NAMALWA (cell line): ENCODE measurements at places on chromosomes 16 and 17.

GRCh38 chr17:4971826-4972225 is 4.2 kb upstream of the SPAG7 start:
- DNase-seq, result no peak

DNA sequence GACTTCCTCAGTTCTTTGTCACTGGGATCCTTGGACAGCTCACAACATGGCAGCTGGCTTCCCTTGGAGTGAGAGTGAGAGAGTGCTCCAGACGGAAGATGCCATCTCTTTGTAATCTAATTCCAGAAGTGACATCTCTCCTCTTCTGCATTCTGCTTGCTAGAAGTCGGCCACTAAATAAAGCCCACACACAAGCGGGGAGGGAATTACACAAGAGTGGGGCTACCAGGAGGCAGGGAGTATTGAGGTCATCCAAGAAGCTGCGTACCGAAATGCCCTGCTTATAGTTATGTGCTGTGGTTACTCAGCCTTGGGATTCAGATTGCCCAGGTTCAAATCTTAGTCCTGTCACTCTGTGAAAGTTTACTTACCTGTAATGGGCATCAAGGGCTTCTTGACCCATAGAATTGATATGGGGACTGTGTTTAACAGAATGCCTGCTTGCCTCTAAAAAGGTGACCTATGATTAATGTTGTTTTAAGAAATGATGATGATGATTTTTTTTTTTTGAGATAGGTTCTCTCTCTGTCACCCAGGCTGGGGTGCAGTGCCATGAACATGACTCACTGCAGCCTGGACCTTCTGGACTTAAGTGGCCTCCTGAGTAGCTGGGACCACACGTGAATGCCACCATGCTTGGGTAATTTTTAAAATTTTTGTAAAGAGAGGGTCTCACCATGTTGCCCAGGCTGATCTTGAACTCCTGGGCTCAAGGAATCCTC is 120.9 kb upstream of the HS3ST2 start:
- no peak for DNase-seq

DNA sequence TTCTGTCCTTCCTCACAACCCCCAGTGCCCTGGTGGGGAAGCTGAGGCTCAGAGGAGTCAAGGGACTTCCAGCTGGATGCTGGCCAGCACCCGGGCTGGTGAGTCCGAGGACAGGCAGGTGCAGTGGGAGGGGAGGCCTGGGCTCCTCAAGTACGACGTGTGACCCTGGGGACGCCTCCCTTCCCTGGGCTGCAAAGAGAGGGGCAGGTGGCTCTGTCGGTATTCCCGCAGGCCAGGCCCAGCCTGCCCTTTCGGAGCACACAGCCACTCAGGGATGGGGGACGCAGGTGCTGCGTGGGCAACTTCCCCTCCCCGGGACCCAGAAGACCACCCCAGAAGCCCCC is 33.1 kb upstream of the PVALEF start:
- DNase-seq, result no peak

DNA sequence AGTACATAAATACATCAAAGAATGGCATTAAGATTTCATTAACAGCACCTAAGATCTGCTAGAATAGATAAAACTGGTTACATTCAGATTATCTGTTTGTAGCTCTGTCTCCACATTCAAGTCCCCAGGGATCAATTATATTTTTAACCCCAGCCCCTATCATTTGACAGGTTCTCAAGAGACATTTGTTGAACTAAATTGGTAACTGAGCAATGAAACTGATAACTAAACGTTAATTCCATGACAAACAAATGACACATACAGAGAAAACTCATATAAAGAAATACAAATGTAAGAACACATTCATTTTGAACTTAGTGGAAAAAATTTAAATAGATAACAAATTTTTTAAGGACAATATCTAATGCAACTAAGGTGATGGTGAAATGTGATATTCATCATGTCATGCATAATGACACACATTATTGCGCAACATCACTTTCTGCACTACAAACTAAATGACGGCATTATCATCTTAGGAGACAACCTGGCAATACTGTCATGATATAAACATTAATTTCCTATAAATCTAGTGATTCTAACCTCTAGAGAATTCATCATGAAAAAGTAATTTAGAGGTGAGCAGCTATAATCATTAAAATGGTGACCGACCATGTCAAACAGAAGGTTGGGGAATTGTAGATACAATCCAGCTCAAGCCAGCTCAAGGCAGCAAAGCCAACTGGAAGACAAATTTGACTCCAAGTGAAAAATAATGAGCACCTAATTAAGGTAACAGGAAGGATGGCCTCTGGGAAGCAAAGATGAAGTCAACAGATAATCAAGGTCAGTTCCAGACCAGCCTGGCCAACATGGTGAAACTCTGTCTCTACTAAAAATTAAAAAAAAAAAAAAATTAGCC is 9.5 kb downstream of the ARHGAP17 start:
- no peak for DNase-seq

DNA sequence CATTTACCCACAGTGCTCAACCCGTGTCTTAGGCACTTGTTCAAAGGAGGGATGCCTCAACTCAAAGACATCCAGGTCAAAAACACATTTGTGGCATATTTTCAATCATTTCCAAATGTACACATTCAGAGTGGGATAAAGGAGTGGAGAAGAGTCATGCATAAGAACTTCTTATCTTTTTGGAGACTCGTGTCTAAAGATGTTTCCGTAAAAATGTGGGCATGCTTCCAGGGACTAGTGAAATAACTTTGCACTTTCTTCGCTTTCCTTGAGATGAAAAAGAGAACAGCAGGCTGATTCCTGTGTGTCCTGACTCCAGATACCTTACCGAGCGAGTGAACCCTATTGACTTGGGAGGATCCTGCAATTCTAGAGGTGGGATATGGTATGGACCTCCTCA is 256.6 kb upstream of the KCNJ16 start:
- DNase-seq, result no peak

DNA sequence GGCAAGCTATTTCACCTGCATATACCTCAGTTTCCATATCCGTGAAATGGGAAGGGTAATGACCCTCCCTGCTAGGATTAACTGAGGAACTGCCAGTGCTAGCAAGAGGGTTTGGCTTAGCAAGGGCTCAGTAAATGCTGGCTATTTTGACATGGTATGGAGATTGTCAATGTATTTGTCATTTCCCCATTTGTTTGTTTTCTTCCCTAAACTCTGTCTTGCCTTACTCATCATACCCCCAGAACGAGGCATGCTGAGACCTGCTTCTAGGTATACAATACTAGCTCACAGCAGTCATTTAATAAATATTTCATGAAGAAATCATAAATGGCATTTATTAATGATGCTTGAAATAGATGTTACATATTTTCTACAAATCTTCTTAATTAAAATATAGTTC is 124.0 kb downstream of the DYNLRB2 start:
- no peak for DNase-seq

DNA sequence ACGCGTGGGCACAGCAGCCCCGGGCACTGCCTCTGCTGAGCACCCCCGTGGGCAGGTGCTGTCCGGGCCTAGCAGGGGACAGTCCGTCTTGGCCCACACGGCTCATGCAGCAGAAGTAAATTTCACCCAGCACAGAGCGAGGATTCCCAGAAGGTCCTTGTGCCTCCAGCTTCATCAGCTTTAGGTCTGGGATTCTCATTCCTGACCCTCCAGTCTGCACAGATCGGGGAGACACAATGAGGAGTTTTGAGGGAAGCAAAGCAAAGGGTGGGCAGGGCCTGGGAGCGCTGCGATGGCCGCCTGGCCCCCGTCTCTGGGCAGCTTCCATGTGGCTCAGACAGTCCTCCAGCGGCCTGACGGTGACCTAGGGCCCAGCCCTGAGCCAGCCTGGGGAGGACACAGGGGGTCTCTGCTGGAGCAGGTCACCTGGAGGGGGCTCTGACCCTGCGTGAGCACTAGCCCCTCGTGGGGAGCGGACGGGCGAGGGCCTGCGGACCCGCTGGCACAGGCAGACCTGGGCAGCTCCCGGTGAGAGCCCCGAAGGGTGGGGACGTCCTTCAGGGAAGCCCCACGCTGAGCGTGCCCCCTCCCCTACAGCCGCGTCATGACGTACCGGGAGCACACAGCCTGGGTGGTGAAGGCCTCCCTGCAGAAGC is 30.7 kb upstream of the CHMP6 start:
- no peak for DNase-seq

DNA sequence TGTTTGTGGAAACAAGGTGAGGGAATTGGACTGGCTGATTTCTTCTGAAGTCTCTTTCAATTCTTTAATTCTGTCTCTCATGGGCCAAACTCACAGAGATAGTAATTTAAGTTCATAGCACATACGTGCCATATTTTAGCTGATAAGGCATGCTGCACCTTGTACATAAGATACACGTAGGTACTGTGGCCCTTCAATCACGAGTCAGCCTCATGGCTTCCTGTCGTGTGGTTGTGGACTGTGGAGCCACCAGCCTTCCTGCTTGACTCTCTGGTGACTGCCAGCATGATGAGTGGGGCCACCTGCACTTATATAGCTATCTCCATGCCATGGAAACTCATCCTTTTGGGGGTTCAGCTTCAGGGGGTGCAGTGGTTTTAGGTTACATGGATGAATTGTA is 25.1 kb downstream of the KSR1 start:
- no peak for DNase-seq

- no peak for DNase-seq
Measured at GRCh38 chr17:48368352-48368908, 61.6 kb downstream of the SKAP1 start.

DNA sequence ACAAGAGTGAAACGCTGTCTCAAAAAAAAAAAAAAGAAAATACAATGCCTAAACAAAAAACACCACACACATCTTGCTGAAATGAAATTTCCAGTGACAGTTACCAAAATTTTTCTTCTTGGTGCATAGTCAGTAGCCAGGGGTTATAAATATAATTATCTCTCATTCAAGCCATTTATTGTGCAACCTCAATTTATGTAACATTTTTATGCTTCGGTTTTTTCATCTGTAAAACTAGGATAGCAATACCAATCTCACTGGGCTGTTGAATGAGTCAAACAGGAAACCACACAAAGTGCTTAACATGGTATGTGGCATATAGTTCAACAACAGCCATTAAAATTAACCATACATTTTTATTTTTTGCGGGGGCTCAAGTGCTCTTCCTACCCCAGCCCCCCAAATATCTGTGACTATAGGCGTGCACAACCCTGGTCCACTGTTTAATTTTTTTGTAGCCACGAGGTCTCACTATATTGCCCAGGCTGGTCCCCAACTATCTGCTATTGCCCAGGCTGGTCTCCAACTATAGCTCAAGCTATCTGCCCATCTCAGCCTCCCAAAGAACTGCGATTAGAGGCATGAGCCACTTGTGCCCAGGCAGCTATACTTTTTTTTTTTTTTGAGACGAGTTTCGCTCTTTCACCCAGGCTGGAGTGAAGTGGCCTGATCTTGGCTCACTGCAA is 2.6 kb downstream of the COG4 start:
- DNase-seq, result no peak

GRCh38 chr16:2473999-2474876 is 689 bp upstream of the TBC1D24 start:
- peak; percentile 70 for DNase-seq

DNA sequence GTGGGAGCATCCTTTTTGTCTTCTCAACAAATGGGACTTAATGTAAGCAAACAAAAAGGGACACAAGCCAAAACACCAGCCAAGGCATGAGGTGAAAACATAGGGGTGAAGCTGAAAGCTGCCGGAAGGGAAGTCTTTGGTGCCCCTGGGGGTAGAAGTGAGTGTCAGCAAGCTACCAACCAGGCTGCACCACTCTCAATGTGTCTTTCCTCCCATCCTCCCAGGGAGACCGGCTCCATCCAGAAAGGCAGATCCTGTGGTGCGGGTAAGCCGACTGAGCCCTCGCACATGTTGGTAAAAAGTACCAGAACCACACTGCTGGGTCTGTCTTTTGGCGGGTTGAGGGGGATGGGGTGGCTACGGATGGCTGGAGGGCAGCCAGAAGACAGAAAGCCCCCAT is 52.0 kb upstream of the SREBF1 start:
- DNase-seq, result no peak

DNA sequence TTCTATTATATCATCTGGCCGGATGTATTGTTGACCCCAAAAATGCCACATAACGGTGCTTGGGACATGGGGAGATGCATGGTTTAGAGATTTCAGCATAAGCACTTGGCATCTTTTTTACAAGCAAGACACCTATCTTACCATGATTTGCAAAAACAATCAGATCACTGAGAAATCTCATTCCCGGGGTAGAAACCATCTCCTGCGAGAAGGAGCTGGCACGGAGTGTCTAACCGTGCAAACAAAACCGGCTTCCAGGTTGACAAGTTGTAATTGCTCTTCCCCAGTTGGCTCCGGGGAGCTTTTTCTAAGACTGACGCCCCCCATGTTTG is 1.0 kb downstream of the SLC16A6 start:
- no peak for DNase-seq

DNA sequence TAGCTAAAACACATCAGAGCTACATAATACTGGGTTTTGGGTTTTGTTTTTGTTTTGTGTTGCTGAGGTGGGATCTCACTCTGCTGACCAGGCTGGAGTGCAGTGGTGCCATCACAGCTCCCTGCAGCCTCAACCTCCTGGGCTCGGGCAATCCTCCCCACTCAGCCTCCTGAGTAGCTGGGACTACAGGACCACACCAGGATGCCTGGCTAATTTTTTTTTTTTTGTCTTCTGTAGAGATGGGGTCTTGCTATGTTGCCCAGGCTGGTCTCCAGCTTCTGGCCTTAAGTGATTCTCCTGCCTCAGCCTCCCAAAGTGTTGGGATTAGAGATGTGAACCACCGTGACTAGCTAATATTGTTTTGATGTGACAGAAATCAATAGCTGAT is 6.2 kb downstream of the MEAK7 start:
- DNase-seq, result no peak

- DNase-seq, result no peak
Measured at GRCh38 chr16:83935005-83935857, 17.8 kb upstream of the OSGIN1 start.

DNA sequence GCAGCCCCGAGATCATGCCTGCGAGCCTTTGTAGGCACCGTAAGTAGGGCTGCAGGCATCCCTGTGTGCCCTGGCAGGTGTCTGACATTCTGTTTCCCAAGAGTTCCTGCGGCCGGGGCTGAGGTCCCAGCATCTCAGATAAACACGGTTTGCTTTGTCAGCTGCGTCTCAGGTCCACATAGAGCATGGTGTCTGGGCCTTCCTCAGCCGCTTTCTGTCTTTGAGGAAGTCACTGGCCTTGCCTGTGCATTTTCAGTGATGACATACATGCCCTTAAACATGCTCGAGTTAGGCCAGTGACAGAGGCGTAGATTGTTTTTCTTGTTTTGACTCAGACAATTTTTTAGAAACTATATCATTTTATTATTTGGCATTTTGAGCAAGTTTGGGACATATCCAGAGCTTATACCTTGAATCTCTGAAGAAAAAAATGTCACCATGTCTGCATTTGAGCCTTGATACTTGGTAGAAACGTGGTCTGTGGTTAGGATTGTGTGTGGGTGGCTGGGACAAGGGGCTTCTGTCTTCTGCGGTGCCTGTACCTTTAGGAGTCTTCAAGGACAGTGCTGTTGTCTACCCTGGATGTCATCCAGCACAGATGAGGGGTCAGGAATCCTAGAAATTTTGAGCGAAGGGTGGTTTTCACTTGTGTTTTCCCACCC is 105.8 kb downstream of the SNX29 start:
- DNase-seq, result no peak
